ENCODE measurements at places on chromosomes 4 and X. TPM values are rescaled to one million over a fixed set of nuclear protein-coding genes. Genes with fewer than 3 reads are reported as not detected.

The JADE3 gene
- total RNA-seq = 8.6 TPM

The EVC2 gene
- total RNA-seq = 5.5 TPM

The PNMA6E gene
- not detected for total RNA-seq

The MAP7D2 gene
- total RNA-seq = 0.74 TPM

The GPM6B gene
- not detected for total RNA-seq

The TEC gene
- total RNA-seq = 0.81 TPM

The NEUROG2 gene
- total RNA-seq = not detected

The PAGE2B gene
- total RNA-seq = not detected

The ASMT gene
- not detected for total RNA-seq

The VCX2 gene
- total RNA-seq = not detected

The GALNTL6 gene
- total RNA-seq = not detected

The SCD5 gene
- total RNA-seq = 17.2 TPM

The NKX3-2 gene
- total RNA-seq = 2.6 TPM

The SMIM31 gene
- not detected for total RNA-seq

The LRRC66 gene
- total RNA-seq = not detected

The MAOB gene
- 0.30 TPM for total RNA-seq

The ZNF711 gene
- total RNA-seq = 1.6 TPM

The STARD8 gene
- total RNA-seq = 9.5 TPM

The WDR13 gene
- 54.3 TPM for total RNA-seq

The FGF5 gene
- total RNA-seq = 2.0 TPM

The BBS7 gene
- 8.0 TPM for total RNA-seq

The MAB21L2 gene
- total RNA-seq = 4.4 TPM

The WDFY3 gene
- total RNA-seq = 12.2 TPM

The UGT2B17 gene
- total RNA-seq = 1.2 TPM

The VEGFD gene
- total RNA-seq = not detected

The RTL5 gene
- 0.12 TPM for total RNA-seq

The FAAH2 gene
- 0.17 TPM for total RNA-seq

The UGT8 gene
- 0.39 TPM for total RNA-seq

The NAP1L3 gene
- total RNA-seq = 0.69 TPM

The PAGE5 gene
- not detected for total RNA-seq

The G6PD gene
- 205 TPM for total RNA-seq

The IQSEC2 gene
- total RNA-seq = 20.4 TPM

The FGG gene
- not detected for total RNA-seq

The NXF2B gene
- 0.02 TPM for total RNA-seq

The MPP1 gene
- total RNA-seq = 59.6 TPM

The STBD1 gene
- total RNA-seq = 6.2 TPM

The KCTD8 gene
- total RNA-seq = not detected

The ETDB gene
- not detected for total RNA-seq

The MND1 gene
- total RNA-seq = 18.4 TPM

The NKX6-1 gene
- 0.64 TPM for total RNA-seq

The DSPP gene
- not detected for total RNA-seq

The BMPR1B gene
- total RNA-seq = 0.07 TPM

The POU3F4 gene
- total RNA-seq = not detected

The SSX3 gene
- total RNA-seq = not detected

The ODAPH gene
- not detected for total RNA-seq

The KLHL4 gene
- 1.5 TPM for total RNA-seq

The ARHGAP6 gene
- total RNA-seq = 0.44 TPM

The F8A3 gene
- total RNA-seq = 21.0 TPM

The DGKK gene
- 0.05 TPM for total RNA-seq
